ENCODE measurements at places on chromosomes 5 and 9.

- DNase-seq: peak; percentile 22
These were observed at the start of gene ENTREP1 for GRCh38 chr9:69324549-69325401. TSS of gene ENTREP1 (plus strand) at chr9:69325215. CDS start at chr9:69325310, 95 bp downstream.

- DNase-seq: no peak
These were observed 80.8 kb downstream of the PDE6A start for GRCh38 chr5:149863830-149864229.

DNA sequence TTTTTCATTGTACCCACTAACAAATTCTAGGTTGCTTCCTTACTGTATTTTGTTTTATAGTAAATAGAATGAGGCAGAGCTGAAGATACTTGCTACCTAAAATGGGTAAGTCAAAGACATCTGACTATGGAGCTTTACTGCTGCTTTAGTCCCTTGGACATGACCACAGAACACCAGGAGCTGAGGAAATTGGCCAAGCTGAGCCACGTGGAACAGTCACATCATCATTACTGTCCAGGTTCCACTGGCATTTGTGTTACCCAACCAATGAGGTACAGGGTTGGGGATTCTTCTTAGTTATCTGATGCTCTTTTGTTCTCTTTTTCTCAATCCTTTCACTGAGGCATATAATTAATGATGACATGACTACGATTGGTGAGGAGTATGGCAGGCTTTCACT, 47.1 kb downstream of the SSBP2 start:
- no peak for DNase-seq

DNA sequence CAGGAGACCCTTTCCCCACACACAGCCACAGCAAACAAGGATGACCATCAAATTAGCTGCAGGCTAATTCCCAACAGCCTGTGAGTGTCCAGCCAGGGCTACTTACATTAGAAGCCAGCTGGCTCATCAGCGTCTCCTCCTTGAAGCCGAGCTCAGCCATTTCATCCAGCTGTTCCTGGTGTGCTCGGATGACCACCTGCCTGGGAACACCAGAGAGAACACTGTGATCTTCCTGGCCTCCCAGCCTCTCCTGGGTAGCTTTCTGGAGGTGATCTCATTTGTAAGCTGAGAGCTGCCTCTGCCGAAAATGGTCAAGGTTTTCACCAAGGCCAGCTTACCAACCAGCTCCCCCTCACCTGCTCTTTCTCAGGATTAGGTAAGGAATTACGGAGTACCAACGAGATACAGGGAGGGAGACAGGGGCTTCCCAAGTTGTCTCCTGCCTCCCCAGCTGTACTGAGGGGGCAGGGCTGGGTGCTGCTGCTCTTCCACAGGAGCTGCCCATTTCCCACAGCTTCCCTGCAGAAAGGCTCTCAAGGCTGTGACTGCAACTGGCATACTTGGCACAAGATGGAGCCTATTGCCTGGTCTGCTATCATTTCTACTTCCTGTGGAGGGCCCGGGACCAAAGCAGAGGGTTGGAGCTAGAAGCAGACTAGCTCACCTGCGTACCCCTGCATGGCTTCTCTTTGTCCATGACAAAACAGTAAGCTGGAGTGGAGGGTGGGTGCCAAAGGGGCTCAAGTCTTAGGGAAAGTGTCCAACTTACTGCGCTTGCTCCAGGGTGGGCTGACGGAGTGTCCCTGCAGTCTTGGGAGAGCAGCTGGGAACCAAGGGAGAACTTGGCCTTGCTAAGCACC, 73.9 kb downstream of the KIF24 start:
- DNase-seq: no peak

DNA sequence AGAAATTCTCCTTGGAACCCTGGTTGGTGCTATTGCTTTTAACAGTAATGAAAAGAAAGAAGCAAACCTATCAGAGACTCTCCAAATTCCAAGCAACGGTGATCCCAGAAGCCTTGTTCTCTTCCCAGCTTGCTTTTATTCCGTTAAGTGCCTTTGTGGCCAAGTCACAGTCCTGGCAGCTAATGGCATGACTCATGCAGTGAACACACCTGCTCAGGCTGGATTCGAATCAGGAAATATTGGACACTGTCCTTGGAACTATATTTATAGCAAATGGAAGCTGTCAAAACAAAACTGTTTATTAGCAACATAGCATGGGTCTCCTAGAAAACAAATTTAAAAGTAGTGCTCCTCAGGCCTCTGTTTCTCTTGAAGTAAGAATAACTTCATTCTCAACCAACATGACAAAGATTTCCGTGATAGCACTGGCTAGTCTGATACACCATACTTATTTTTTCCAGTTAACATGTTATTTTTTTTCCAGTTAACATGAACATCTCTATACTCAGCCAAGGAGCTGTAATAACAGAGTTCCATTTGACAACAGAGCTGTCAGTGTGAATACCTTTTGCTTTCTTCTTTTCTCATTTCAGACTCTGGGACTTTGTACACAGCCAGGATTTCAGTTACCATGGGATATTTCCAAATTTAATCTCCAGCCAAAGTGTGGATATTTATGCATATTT, 502.4 kb downstream of the GADD45G start:
- DNase-seq: no peak

GRCh38 chr5:156951359-156951758, 11.7 kb downstream of the TIMD4 start:
- no peak for DNase-seq

- DNase-seq: no peak
These were observed 17.4 kb downstream of the ERCC8 start for GRCh38 chr5:60927450-60927849.

DNA sequence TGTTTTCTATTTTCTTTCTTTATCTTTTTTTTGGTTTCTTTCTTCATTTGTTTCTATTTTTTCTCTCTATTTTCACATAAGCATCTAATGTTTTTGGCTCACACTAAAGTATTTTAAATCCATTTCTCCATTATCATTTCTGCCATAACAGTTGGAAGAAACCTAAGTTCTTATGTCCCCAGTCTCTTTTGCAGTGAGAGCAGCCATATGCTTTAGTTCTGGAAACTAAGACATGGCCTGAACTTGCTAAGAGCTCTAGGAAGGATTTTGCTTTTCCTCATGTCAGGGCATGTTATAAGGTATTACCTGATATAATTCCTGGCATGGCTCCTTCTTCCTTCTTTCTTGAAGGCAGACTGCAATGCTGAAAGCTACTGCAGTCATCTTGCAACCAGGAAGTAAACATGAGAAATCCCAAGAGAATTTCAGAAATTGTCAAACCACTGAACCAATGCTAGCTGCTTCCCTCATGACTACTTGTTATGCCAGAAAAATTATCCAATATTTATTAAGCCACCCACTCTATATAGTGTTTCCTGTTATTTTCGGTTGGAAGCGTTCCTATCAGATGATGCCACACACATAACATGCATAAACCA, 171.1 kb downstream of the TAF11L14 start:
- no peak for DNase-seq

GRCh38 chr5:61050292-61050691, 105.3 kb downstream of the NDUFAF2 start:
- DNase-seq: no peak

GRCh38 chr5:118723021-118723338, 265.4 kb downstream of the DTWD2 start:
- no peak for DNase-seq

DNA sequence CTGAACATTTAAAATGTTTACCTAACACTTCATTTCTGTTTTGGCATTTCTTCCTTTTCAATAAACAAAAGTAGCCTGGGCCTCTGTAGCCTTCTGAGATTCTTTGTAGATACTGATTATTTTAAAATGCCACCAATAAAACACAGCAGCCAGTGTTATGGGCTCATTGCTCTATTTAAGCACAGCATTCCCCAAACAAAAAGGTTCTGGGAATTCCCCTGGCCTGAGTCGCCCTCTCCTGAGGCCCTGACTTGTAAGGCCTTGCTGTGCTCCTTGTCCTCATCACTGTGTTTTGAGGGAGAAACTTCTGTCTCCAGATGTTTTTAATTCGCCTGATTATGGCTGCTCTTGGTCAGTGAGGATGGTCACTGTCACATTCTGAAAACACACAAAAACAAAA, 33.0 kb upstream of the CTXN3 start:
- no peak for DNase-seq

- DNase-seq: peak; percentile 61
These were observed 43.5 kb upstream of the DNAH5 start for GRCh38 chr5:13987843-13988464.

DNA sequence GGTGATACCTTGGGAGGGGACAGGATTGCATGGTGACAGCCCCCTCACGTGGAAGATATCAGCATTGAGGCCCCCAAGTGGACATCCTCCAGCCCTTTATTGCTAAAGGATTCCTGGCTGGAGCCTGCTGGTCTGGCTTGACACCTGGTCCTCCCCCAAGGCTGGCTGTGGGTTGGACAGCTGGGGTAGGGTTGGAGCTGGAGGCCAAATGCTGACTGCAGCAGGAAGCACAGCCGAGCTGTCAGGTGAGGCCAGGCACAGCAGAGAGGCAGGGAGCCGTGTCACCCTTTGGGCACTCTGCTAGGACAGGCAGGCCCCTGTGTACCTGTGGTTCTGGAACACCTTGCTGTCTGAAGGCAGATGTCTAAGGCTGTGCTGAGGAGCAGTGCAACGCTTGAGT, 2.2 kb downstream of the CACFD1 start:
- no peak for DNase-seq

- DNase-seq: peak; percentile 59
These were observed 7.9 kb downstream of the GABRP start for GRCh38 chr5:170791325-170791954.

- peak; percentile 66 for DNase-seq
These were observed 86.2 kb downstream of the PTPN3 start for GRCh38 chr9:109411798-109412352.

GRCh38 chr9:87022178-87022577, 74.9 kb upstream of the GAS1 start:
- DNase-seq: no peak

- peak; percentile 22 for DNase-seq
These were observed 633 bp upstream of the PPP1R26 start for GRCh38 chr9:135478829-135479468.

- peak; percentile 43 for DNase-seq
These were observed 42.5 kb upstream of the RIC1 start for GRCh38 chr9:5586391-5586802.

GRCh38 chr5:72291601-72292000, 28.4 kb downstream of the MRPS27 start:
- no peak for DNase-seq

DNA sequence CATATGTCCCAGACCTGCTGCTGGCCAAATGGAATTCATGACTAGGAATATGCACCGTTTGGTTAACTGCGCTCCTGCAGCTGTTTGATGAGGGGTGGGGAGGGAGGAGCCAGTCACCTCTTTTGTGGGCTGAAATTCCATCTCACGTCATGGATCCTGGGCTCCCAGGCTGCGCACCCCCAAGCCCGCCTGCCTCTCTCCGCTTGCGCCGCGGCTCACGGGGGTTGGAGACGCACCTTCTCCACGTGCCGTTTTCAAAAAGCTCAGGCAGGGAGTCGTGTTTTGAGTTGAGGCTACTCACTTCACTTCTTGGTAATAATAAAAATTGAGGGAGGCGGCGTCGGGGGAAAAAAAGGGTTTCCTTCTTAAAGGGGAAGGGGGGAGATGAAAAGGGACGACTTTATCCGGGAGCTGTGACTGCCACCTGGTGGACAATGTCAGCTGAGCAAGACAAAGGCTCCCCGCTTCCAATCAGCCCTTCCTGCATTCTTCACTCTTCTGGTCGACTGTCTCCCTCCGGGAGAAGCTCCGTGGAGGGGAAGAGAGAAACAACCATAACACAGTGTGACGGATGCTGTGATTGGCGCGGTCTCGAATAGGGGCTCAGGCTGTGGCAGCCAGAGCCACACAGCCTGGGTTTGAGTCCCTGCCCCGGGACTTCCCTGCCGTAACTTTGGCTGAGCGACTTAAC, 15.9 kb upstream of the C5orf47 start:
- DNase-seq: peak; percentile 87

DNA sequence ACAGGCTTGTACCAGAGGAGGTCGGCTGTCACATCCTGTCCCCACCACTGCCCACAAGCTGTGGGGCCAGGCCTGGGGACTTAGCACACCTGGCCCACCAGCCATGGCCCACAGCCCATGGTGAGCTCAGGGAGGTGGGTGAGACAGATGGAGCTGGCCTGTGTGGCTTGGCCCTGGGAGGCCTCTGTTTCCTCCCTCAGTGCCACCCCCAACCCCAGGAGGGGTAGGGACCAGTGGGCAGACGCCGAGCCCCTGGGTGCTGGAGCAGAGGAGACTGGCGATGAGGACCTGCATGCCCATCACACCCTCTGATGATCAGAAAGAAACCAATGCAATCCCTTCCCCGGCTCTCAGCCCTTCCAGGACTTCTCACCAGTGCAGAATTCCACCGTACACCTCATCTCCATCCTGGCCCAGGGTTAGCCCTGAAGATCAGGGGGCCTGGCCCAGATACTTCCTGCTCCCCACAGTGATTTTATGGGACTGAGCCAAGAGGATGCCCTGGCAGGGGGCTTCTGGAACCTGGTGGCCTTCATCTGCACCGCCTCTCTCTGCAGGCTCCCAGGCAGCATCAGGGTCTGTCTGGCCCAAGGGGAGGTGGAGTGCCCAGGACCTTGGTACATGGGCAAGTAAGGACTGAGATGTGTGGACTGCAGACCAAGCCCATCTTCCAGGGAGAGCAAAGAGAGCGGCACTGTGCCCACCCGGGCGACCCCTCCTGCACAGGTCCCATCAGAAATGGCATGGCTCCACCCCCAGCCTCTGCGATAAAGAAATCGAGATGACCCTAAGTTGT, 16.9 kb upstream of the NKD2 start:
- no peak for DNase-seq

DNA sequence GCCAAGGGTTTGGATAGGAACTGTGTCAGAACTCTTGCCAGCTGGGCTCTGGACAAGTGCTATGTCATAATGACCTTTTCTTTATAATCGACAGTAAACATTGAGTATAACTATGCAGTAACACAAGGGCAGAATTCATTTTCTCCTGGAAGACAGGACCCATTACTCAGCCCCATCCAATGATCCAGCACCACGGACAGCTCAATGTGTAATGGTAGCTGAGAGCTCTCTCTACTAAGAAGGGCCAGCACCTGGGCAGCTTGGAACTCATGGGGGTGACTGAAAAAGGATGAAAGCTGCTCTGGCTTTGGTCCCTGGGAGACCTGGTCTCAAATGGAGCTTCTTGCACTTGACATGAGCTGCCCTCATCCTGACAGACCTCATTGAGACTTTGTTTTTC, 347.8 kb downstream of the TRIM32 start:
- DNase-seq: peak; percentile 4

DNA sequence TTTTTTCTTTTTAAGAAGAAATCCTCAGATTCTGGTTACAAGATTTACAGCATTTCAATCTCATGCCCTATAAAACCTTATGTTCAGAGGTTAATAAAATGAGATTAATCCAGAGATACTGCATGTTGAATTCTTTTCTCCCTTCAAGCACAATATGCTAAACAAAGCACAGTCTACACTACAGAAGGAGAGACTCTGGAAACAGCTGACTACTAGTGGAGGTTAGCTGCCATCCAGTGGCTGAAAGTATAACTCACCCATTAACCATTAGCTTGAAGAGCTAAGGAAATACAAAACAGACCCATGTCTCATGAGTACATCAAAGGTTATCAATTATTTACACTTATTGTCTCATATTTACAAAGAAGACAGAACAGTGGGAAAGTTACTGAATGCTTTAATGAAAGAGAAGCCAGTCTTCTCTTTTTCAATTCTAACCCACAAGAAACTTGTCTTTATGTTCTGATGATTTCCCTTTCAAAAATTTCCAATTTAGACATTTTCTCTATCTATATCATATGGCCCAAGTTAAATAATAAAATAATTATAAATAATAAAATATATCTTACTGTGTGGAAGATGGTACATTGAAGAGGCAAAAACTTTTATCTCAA, 12.7 kb upstream of the DNAH5 start:
- peak; percentile 18 for DNase-seq

Measured in activated CD4-positive, alpha-beta T cell treated with anti-CD3 and anti-CD28 coated beads for 36 hours (primary cell).